Bronchial smooth muscle cell (primary cell): ENCODE measurements at places on chromosomes 4 and X. TPM values are rescaled to one million over a fixed set of nuclear protein-coding genes. Genes with fewer than 3 reads are reported as not detected.

PALLD gene
- total RNA-seq = 48.2 and 62.4 TPM in 2 replicates

CCDC120 gene
- total RNA-seq = 0.26 and 0.63 TPM in 2 replicates

KLKB1 gene
- total RNA-seq = 0.16 and 0.17 TPM in 2 replicates

FAM241A gene
- total RNA-seq = 0.69 and 0.79 TPM in 2 replicates

EDA2R gene
- 12.8 and 14.5 TPM in 2 replicates for total RNA-seq

SRPX gene
- total RNA-seq = 178 and 329 TPM in 2 replicates

BEX2 gene
- 0.60 and 1.4 TPM in 2 replicates for total RNA-seq

SLITRK4 gene
- total RNA-seq = under 0.01 TPM in 1 of 2 replicates, not detected in the other

VCX3B gene
- not detected in 2 replicates for total RNA-seq

TRMT44 gene
- total RNA-seq = 7.3 and 8.4 TPM in 2 replicates

NXF2B gene
- not detected in 2 replicates for total RNA-seq

CHRNA9 gene
- total RNA-seq = not detected in 2 replicates

PTPN13 gene
- 46.8 and 64.7 TPM in 2 replicates for total RNA-seq
